Stimulated activated CD8-positive, alpha-beta memory T cell treated with anti-CD3 and anti-CD28 coated beads, Interleukin-12 subunit alpha, Interleukin-12 subunit beta, amount 100 ng/mL, for 1 hour (primary cell): ENCODE measurements at places on chromosomes 2 and 18.
A peak's percentile ranks its signal among the peaks of the same experiment; 100 is the strongest.

- no peak for DNase-seq
Measured at GRCh38 chr18:60350941-60351340, 21.6 kb downstream of the MC4R start.

- no peak for DNase-seq
Measured at GRCh38 chr2:5315512-5315911, 376.7 kb upstream of the SOX11 start.

DNA sequence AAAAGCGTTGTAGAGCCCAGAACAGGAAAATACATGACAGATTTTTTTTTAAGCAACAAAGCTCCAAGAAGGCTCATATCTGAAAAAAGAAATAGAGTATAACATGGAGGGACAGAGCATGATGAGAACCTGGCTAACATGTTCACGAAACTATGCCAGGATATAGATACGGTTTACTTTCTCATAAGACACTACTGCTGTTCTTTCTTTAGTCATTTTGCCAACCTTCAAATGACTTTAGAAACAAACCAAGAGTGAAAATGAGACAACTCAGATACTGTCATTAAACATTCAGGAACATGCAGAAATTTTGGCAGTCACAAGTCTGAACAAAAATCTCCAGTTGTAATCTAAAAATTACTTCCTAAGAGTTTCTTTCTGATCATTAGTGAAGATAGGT, 14.3 kb downstream of the LPIN2 start:
- no peak for DNase-seq

DNA sequence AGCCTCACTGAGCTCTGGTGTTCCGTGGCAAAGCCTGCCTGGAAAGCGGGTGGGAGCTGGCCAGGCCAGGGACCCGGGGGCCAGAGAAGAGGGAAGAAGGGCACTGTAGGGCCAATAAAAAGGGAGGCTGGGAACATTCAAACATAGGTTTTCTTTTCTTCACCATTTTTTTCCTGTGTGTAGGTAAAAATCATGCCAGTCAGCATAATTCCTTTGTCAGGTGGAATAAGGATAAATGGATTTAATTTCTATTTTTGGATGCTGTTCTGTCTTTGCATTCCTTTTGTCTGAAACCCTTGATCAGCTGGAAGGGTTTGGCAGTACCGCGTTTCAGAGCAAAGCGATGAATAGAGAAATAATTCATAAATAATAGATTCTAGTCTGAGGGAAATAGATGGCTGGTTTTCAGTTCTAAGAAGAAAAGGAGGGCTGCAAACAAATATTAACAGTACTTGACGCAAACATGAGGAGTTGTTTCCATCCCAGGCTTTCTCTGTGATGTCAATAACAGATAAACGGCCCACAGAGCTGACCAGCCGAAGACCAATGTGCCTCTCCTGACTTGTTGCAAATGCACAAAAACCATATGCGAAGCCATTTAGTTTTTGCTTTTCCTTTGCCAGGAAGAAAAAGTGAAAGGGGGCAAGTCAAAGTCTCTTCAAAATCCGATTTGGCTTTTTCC, 384.4 kb downstream of the TSN start:
- no peak for DNase-seq

DNA sequence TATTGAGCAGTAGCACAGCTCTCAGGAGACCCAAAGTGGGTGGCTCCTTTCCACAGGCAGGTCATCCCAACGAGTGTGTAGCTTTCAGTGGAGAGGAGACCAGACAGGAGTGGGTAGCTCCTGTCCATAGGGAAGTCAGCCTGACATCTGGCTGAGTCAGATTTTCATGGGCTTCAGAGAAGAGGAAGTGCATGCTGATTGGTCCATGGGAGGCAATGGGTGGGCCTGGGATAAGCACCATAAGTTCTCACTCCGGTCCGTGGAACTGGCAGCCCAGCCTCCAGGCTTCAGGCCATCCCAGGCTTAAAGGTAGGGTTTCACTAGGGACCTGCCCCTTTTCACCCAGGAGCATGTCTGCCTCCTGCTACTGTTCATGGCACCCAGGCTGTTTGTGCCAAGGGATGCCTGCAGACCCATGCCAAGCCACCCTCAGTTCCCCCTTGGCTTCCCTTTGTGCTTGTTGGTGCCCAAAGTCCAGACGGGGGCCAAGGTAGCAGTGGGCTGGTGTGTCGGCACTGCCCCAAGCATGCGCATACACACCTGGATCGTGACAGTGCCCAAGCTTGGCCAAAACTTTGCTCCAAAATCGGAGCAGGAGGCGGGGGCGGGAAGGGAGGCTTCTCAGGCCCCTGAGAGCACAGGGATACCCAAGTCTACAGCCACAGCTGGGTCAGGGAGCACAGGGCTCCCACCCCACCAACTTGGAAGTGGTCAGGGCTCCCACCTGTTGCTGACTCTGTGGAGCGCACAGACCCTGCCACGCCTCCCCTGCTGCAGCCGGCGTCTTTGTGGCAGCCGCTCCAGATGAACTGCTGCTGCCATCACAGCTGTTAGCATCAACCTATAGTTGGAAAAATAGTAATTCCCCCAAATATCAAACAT, 26.4 kb downstream of the MARCHF7 start:
- DNase-seq, result no peak

- DNase-seq, result no peak
Measured at GRCh38 chr2:188784269-188784762, 189.9 kb upstream of the COL3A1 start.

GRCh38 chr18:66193938-66194337, 410.0 kb downstream of the CDH19 start:
- DNase-seq, result no peak

DNA sequence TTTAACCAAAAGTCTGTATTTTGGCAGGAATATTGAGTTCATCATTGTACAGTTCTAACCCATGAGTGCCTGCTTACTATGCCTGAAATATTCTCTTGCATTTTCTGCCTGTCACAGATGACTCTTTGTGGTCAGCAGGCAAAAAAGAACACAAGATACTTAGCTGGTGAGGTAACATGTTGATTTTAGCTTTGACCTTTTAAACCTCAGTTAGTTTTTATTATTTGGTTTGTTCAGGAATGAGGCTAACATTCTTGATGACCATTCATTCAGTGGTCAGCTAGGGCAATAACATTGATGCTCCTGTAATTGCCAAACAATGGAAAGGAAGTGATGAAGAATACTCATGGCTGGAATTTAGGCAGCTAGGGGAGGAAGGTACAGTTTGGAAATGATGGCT, 491.2 kb downstream of the PIK3C3 start:
- no peak for DNase-seq

DNA sequence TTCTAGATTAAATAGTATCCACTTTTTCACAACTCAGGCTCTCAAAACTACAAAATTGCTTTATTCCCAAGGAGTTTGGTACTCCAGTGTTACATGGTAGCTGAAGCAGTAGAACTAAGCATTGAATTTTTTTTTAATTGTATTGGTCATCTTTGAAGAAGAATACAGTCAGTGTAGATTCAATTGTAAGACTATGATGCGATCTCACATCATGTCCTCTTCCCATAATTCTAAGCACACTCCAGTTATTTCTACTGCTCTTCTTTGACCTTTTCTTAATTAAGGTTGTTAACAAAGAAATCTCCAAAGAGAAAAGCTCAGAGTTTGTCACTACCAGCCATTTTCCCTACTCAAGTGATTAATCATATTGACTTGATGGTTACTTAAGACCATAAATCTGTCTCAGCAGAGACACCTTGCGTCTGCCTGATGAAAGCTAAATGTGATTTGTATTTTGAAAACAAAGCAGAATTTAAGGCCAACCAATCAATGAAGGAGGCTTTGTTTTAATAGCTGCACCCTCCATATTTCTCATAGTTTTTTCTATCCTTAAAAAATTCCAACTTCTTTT, 130.2 kb downstream of the DTNA start:
- DNase-seq, result no peak

DNA sequence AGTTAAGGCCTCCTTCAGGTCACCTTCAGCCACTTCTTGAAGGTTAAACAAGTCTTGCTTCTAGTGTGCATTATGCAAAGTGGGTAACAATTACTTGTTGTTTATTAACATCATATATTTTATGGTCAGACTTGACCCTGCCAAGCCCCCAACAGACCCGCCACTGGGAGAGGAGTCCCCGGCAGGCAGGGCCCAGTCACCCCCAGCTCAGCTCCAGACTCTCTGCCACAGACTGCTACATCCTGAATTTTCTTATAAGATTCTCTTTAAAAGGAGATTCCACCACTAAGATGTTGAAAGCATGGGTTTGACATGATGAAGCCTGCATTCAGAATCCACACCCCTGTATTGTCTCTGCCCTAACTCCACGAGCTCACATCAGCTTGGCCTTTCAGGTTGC, 174.3 kb upstream of the ARL4C start:
- DNase-seq, result no peak

- peak; percentile 43 for DNase-seq
Measured at GRCh38 chr2:127591221-127591923, 54.6 kb upstream of the GPR17 start.
